ENCODE measurements at places on chromosomes 2 and 18.

DNA sequence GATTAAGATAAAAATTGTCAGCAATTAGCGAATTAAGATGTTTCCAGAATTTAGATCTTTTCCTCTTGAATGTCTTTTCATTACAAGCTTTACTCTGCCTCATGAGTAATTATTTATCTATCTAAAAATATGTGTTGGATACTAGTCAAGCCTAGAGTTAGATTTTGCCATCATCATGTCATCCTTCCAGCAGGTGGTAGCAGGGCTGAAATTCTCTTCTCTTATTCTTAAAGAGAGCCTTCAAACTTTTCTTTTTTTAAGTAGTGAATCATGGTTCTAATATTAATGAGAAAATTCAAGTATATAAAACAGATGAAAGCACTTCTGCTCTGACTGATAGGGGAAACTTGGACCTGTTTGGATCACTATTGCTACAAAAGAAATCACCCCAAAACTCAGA lies 240.7 kb upstream of the EPAS1 start:
- no peak for DNase-seq

- DNase-seq, result no peak
These were observed 941.3 kb upstream of the NXPH2 start for GRCh38 chr2:139721411-139721995.

DNA sequence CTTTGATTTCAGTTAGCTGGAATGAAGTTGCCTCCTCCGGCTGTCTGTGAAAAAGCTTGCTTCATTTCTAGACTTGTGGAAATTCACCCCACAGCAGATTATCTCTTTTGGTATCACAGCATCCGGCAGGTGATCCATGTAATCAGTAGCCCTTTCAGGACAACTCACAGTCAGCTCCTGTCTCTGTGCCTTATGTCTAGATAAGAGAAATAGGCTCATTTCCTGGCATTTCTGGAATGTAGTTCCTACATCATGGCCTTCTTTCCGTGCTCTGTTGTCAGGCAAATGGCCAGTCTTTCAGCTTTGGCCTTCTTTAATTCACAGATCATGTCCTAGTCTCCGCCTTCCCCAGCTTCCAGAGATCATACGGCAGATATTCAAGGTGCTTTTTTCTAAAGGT lies 455.4 kb downstream of the NUP35 start:
- DNase-seq, result no peak

- no peak for DNase-seq
These were observed 605.4 kb downstream of the BCL11A start for GRCh38 chr2:59947917-59948541.

DNA sequence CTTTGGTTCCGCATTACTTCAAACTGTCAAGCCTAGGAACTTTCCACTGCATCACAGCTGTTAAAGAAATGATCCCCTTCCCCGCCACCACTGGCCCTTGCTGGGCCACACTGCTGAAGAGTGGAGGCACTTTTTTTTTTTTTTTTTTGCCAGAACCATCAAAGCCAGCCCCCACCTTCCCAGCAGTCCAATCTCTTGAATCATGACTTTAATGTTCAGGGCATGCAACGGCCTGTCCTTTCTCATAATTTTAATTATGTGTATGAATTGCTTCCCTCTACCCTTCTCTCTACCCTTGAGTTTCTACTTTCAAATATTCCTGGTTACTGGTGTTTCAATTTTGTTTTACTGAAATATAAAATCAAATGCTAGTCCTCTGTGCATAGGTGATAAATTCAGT lies 102.1 kb upstream of the LMAN1 start:
- DNase-seq, result no peak

DNA sequence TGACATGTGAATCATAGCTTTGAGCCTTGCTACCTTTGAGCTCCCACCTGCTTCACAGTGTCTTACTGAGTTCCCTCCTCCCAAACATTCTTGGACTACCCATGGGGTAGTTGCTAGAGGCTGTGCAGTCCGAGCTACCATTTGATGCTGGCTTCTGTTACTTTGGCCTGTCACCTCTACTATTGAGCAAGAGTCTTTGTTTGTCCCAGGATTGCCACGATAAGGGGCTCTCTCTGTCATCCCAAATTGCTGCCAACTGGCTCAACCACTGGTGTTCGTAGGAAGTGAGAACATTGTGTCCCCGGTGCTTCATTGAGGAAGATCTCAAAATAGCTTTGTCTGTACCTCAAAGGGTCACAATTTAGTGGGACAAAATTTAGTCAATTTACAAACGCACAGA lies 59.1 kb upstream of the PAX8 start:
- no peak for DNase-seq

DNA sequence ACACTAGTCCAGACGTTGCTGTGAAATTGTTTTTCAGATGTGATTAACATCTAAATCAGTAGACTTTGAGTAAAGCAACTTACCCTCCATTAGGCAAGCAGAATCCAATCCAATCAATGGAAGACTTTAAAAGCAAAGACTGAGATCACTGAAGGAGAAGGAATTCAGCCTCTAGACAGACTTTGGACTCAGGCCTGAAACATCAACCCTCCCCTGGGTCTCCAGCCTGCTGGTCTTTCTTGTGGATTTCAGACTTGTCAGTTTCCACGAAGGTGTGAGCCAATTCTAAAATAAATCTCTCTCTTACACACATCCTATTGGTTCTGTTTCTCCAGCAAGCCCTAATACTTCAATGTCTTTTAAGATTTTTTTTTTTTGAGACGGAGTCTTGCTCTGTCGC lies 50.0 kb upstream of the EDAR start:
- DNase-seq, result no peak

DNA sequence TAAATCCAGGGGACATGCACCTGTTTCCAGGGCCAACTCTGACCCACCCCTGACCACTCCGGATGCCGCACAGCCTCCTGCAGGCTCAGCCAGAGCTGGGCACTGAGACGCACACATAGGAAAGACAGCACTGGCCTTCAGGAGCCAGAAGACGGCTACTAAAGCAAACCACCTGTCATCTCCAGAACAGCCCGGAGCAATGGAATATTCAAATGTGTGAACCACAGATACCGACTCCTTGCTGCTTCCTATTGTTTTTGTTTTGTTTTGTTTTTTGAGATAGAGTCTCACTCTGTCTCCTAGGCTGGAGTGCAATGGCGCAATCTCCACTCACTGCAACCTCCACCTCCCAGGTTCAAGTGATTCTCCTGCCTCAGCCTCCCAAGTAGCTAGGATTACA lies 94.0 kb downstream of the LAMA1 start:
- no peak for DNase-seq
